ENCODE measurements at places on chromosomes 2 and 18.

GRCh38 chr2:207467716-207468347, 61.9 kb upstream of the CREB1 start:
- no peak for DNase-seq

- no peak for DNase-seq
Observed at GRCh38 chr2:170930991-170931266, 1.9 kb downstream of the GORASP2 start.

- no peak for DNase-seq
Observed at GRCh38 chr2:68330691-68331090, 10.9 kb upstream of the CNRIP1 start.

GRCh38 chr2:64832936-64833335, 156.3 kb upstream of the SLC1A4 start:
- peak; percentile 37 for DNase-seq

DNA sequence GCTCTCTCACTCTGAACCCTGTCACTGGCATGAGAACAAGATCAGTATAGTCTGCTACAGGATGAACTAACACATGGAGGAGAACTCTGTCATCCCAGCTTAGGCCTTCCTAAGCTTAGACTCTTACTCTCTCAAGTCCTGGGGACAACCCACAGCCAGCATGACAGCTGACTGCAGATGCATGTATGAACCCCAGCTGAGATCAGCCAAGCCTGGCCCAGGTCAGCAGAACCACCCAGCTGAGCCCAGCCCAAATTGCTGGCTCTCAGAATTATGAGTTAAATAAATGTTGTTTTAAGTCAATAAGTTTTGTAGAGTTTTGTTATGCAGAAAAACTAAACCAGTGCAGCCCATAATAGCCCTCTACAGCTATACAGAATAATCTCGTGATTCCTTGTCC, 287.3 kb downstream of the TNS1 start:
- no peak for DNase-seq

- DNase-seq = no peak
Observed at GRCh38 chr18:30712383-30712782, 330.2 kb downstream of the DSC3 start.

DNA sequence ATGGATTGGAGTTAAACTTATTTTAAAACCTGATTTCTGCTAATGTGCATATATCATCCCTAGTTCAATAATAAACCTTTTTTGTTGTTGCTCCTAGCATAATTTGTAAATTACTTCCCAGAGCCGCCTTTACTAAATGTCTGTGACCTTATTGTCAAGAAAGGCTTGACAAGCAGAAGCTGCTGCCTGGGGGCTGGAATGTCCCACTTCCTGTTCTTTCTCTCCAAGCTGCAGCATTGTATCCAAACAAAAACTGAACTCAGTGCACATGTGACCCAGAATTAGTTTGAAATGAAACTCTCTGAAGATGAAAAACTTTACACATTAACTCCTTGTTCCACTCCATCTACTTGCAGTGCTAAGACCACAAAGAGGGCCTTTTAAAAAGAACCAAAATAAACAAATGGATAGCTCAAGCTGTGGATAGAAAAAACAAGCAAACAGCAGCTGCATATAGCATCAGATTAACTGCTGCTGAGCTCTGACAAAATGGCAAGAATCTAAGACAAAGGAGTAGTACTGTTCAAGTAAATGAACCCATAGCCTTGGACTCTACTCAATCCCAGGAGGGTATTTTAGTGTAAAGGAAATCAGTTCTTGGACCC, 99.8 kb upstream of the NEUROD1 start:
- DNase-seq = no peak

- no peak for DNase-seq
Observed at GRCh38 chr18:57833441-57834101, 30.5 kb upstream of the ATP8B1 start.

DNA sequence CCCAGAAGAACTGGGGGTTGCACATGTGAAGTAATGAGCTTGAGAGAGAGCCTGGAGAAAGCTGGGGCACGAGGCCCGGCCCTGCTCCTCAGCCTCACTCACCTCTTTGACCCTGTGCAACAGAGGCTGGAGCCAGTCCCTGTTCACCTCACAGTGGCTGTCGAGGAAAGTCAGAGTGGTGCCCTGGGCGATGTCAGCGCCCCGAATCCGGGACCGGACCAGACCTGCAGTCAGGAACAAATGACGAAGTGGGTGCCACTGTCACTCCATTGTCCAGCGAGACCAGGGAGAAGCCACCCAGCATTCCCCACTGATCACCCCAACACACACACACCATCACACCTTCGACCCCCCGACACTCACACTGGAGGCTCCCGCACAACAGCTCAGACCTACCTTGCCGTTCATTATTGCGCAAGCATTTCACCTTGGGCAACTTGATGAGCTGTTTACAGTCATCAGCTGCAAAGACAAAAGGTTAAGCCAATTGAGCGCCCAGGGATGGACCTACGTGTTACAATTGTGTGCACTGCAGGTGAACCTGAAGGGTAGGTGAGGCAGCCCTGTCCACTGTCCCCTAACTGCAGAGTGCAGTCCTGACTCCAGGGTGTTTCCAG, 148.4 kb upstream of the CAPN13 start:
- DNase-seq = no peak

GRCh38 chr2:196181484-196181883, 10.1 kb upstream of the STK17B start:
- no peak for DNase-seq

GRCh38 chr2:86552889-86553288, 10.4 kb downstream of the CHMP3 start:
- no peak for DNase-seq

DNA sequence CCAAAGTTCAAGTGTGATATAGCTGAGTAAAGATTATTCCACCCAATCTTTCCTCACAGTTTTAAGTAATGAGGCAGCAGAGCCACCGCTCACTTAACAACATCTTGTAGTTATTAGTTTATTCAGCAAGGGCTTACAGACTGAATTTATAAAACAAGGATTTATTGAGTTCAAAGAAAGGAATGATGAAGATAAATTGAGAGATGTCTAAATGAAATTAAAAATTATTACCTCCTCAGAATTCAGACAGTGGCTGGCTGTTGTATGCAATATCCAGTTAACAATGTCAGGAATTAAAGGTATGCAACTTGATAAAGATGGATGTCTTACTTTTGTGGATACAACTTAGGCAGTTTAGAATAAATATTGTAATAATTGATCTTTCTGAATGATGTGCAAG, 927.3 kb upstream of the CDH2 start:
- DNase-seq = no peak

- no peak for DNase-seq
Observed at GRCh38 chr18:74194691-74195090, 46.4 kb downstream of the TIMM21 start.

DNA sequence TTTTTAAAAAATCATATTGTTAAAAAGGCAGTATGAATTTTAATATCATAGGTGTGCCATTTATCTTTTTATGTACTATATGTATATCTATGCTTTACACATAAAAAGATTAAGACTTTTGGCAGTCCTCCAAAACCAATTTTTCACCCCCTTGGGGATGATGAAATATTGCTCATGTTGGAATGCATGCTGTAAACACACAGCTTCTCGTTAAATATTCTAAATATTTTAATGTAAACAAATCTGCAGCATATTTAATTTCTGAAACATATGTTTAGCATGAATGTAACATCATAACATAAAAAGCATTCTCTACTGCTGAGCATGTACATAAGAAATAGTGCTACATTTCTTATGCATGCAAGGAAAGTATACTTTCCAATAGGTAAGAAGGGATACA, 484.3 kb upstream of the LRATD1 start:
- no peak for DNase-seq

GRCh38 chr18:55780586-55781071, 192.6 kb upstream of the TCF4 start:
- DNase-seq = no peak

DNA sequence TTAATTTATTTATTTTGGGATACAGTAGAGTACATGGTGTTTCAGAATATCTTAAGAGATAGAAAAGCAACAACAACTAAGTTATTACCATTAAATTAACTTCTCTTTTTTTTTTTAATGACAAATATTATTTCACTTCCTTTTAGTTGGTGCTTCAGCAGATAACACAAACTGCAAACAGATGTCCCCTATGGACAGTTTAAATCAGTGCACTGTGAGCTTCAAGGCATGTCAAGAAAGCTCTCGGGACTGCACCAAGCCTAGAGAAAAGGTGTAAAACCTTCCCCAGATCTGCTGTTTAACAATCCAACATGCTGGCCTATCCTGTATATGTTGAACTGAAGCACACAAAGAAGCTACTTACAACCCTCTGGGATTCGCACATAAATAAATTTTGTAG, 122.7 kb downstream of the TCF4 start:
- no peak for DNase-seq

DNA sequence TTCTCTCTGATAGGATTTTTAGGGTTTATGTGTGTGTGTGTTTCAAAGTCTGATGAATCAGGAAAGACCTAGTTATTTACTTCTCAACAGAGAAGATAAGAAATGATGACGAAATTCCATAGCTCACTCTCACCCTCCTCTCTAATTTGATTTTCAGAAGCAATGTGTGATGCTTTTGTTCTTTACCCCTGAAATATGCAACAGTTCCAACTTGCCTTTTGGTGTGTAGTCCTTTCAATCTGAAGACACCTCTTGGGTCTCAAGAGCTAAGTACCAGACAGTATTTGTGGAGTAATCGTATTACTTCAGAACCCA, 18.7 kb upstream of the LCLAT1 start:
- no peak for DNase-seq

GRCh38 chr2:98089941-98090340, 3.0 kb downstream of the VWA3B start:
- no peak for DNase-seq

- DNase-seq = no peak
Observed at GRCh38 chr18:33606621-33607020, 28.6 kb downstream of the ASXL3 start.

GRCh38 chr2:10330700-10331026, 28.0 kb downstream of the HPCAL1 start:
- no peak for DNase-seq

DNA sequence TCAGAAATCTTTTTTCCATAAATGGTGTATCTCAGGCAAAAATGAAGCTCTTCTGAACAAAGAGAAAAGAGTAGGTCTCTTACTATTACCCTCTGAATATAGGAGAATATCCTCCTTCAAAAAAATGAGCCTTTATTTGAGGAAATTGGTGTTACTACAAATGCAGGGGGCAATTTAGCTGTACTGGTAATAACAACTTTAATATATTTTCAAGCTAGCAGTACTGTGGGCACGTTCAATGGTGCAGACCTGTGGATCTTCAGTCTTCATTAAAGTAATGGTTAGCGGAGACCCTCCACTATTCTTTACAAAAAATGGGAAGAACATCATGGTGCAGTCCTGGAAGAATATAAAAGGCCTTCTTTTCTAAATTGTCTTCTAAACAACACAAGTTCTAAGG, 661.3 kb downstream of the TMEM182 start:
- DNase-seq = no peak

- DNase-seq = no peak
Observed at GRCh38 chr2:99422599-99422998, 67.2 kb downstream of the REV1 start.

GRCh38 chr18:72808680-72809079, 59.1 kb downstream of the NETO1 start:
- no peak for DNase-seq

DNA sequence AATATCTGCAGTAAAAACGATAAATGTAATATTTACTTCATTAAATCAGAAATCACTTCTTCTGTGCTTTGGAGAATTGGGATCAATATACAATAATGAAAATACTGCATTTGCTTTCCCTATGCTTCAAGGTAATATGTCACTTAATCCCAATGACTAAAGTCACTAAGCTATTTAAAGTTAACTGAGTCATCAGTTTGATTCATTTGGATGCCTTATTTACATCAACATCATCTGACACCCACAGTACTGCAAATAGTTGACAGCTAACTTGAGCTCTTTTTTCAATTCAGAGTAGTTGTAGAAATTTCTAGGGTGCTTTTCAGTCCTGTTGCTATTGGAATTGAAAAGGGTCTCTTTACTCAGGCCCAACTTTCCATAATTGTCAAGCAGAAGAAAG, 776.9 kb upstream of the FSHR start:
- DNase-seq = no peak

DNA sequence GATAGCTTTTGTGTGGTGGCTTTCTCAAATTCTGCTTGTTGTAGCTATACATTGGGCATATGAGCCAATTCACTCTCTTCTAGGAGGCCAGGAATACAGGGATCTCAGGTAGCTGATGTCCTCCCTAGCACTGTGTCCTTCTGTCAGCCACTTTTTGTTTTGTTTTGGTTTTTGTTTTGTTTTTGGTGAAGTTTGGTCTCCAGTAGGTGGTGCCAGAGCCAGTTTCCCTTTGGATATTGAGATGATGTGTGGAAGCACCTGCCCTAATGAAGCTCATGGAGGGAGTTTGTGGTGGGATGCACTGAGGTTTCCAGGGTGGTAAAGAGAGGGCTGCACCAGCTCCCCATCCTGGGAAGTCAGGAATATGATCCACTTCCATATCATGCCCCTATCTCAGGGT, 100.5 kb upstream of the VWC2L start:
- DNase-seq = no peak

- DNase-seq = no peak
Observed at GRCh38 chr2:237411683-237412423, 2.1 kb downstream of the COL6A3 start.

GRCh38 chr2:226631187-226631586, 168.4 kb downstream of the IRS1 start:
- DNase-seq = no peak
